Caco-2 (cell line): ENCODE measurements at places on chromosomes 12 and 14. TPM values are rescaled to one million over a fixed set of nuclear protein-coding genes. Genes with fewer than 3 reads are reported as not detected.

IQSEC3 gene
- total RNA-seq = 0.19 and 0.59 TPM in 2 replicates

- peak overlapping the region; percentile 12 for H3K27ac ChIP-seq
- DNase-seq = no peak
- H3K36me3 ChIP-seq = no peaks in the 10 kb centered on the region
These were observed 10.4 kb upstream of the NRIP2 start for GRCh38 chr12:2845280-2845679.

DNA sequence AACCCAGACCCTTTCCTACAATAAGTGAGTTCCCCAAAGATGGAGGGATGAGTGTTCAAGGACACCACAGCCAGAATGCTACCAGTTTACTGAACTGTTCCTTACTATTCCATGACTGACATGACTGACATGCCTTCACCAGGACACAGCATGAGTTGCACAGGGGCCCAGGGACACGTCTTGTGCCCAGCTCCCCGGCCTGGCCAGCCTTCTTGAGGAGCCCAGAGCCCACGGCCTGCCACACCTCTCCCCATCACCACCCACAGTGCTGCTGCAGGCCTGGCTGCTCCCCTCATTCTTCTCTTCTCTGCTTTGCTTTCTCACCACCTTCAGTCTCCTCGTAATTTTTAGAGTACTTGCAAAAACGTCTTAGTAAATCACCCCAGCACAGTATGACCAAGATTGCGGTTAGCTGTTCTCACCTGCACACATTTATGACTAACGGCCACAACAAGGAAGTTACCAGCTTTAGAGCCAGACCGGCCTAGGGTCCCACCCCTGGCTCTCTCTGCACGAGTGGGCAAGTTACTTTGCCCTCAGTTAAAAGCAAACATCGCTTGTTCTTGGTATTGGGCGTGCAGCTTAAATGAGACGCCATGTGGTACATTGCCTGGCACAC is 18.5 kb downstream of the PPP2R5E start:
- no peaks in the 10 kb centered on the region; the same call in 1 of the 2 replicates for H3K36me3 ChIP-seq
- DNase-seq = no peak
- H3K4me3 ChIP-seq = no peak overlapping the region
- H3K27me3 ChIP-seq = no peaks in the 10 kb centered on the region
- H3K4me1 ChIP-seq = no peaks in the 10 kb centered on the region
- peak overlapping the region; percentile 49 for H3K27ac ChIP-seq

DNA sequence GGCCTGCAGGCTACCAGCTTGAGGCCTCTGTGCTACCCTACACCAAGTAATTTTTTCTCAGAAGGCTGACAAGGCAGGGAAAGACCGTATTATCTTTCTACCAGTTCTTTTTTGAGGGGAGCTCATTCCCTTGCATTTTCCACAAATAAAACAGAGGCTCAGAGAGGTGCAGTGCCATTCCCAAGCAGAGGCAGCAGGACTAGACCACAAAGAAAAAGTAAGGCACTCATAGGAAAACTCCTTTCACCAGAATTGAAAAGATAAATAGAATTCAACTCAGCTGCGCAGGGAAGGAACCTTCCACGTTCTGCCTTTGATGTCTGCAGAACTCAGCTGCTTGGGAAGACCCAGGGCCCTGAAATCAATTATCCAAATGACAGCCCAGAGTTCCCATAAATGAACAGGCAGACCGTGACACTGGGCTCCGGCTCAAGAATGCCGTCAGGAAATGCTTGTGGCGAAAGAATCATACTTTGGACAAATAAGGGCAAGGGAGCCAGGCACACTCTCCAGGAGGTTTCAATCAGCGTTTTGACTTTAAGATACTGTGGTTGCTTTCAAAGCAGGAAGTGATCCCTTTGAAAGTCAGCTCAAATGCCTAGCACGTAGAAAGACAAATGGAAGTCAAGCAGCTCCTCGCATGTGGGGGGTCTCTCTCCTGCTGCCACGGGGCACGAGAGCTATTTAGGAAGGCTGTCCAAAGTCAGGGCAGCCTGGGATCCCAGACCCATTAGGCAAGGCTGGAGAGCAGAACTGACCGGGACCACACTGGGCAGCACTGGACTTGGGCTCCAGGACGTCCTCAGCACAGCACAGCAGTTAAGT is 14.0 kb downstream of the KCTD10 start:
- no peak overlapping the region for H3K4me3 ChIP-seq
- peaks cover 2% of the 10 kb centered on the region for H3K36me3 ChIP-seq
- no peaks in the 10 kb centered on the region for H3K27me3 ChIP-seq
- no peak for DNase-seq
- peaks cover 43% of the 10 kb centered on the region for H3K4me1 ChIP-seq
- peak overlapping the region; percentile 95 for H3K27ac ChIP-seq

- no peaks in the 10 kb centered on the region for H3K27me3 ChIP-seq
- no peaks in the 10 kb centered on the region for H3K36me3 ChIP-seq
- H3K4me3 ChIP-seq = no peak overlapping the region
- DNase-seq = no peak
- no peaks in the 10 kb centered on the region for H3K4me1 ChIP-seq
These were observed 21.2 kb downstream of the TRIM9 start for GRCh38 chr14:51073731-51074130.

INHBC gene
- not detected in 2 replicates for total RNA-seq

GRCh38 chr14:100488057-100488456 is 99.2 kb downstream of the BEGAIN start:
- no peak overlapping the region for H3K27ac ChIP-seq
- H3K4me3 ChIP-seq = no peak overlapping the region
- H3K27me3 ChIP-seq = no peaks in the 10 kb centered on the region
- H3K36me3 ChIP-seq = no peaks in the 10 kb centered on the region
- H3K4me1 ChIP-seq = no peaks in the 10 kb centered on the region
- DNase-seq = no peak

PRB2 gene
- total RNA-seq = not detected in 2 replicates

MYF6 gene
- total RNA-seq = not detected in 2 replicates

C12orf50 gene
- not detected in 2 replicates for total RNA-seq

DNA sequence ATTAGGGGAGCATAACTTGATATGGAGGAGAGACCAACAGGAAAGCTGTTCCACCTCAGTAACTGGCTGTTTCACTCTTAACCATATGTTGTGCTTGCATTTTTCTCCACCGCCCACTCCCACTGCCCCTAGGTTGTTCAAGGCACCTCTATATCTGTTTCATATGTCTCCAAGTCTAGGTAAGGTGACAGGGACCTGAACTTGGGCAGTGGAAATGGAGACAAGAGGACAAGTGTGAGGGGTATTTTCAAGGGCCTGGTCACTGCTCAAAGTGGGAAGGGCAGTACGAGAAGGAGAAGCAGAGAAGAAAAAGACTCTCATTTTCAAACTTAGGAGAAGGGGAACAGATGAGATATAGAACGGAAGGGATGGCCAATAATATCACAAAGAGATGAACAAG is 3.1 kb downstream of the SLC38A1 start:
- H3K4me3 ChIP-seq = no peak overlapping the region
- DNase-seq = no peak
- peaks cover 63% of the 10 kb centered on the region for H3K4me1 ChIP-seq
- no peaks in the 10 kb centered on the region for H3K36me3 ChIP-seq
- H3K27me3 ChIP-seq = no peaks in the 10 kb centered on the region

DNA sequence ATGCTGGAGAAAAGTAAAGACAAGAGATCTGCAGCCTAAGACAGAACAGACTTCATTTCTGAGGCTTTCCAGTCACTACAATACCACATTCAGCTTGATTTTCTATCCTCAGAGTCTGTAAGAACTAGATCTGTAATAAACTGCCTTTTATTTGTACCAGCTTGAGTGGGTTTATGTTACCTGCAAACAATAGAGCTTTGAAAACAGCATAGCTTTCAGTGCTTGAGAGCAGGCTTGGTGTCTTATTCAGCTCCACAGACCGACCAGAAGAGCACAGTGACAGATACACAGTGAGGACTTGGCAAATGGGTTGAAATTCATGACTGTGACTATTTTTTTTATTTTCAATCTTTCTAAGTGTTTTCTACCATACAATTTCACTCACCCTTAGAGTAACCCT is 207.8 kb upstream of the OTX2 start:
- no peak for DNase-seq
- no peaks in the 10 kb centered on the region for H3K27me3 ChIP-seq
- no peak overlapping the region for H3K27ac ChIP-seq
- no peak overlapping the region for H3K4me3 ChIP-seq

DNA sequence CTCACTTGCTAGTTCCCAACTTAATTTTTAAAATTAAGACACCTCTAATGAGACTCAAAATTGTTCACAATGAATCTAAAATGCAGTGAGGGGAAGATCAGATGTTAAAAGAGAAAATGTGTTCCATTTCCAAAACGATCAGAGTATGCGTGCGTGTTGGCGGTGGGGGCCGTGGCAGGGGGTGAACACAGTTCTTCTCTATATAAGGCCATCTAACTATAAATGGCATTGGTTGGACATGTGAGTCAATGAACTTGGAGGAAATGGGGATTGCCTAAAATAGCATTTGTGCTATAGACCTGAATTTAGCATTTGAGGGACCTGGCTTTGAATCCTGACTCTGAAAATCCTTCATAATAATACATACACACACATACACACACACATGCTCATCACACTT is 149.4 kb downstream of the FOXN3 start:
- no peak overlapping the region for H3K27ac ChIP-seq
- DNase-seq = no peak
- H3K4me3 ChIP-seq = no peak overlapping the region
- H3K4me1 ChIP-seq = no peaks in the 10 kb centered on the region
- no peaks in the 10 kb centered on the region for H3K36me3 ChIP-seq
- H3K27me3 ChIP-seq = no peaks in the 10 kb centered on the region

DNA sequence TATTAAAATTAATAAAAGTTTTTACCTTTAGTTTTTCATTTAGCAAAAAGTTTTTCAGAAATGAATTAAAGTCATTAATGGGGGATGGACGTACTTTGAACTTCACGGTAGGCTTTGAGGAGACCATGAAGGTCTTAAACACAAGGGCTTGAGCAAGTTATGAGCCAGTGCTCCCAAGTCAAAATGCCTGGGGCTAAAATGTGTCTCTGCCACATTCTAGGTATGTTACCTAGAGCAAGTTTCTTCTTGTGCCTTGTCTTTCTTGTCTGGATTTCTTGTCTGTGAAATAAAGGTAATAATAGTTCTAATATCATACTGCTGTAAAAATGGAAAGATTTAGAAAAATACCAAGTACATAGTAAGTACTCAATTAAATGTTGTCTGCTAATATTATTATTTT is 132.7 kb upstream of the USP15 start:
- H3K4me3 ChIP-seq = no peak overlapping the region
- DNase-seq = no peak
- no peaks in the 10 kb centered on the region for H3K36me3 ChIP-seq
- H3K27me3 ChIP-seq = no peaks in the 10 kb centered on the region
- H3K4me1 ChIP-seq = no peaks in the 10 kb centered on the region
- no peak overlapping the region for H3K27ac ChIP-seq

STAT2 gene
- 76.7 and 79.5 TPM in 2 replicates for total RNA-seq

DNA sequence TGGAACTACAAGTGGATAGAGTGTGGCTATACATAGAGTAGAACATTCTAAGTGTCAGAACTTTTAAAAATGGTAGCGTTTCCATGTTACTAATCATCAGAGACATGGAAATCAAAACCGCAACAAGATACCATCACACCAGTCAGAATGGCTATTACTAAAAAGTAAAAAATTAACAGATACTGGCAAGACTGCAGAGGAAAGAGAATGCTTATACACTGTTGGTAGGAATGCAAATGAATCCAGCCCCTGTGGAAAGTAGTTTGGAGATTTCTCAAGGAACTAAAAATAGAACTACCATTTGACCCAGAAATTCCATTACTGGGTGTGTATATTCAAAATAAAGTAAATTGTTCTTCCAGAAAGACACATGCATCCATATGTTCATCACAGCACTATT is 518.6 kb downstream of the NELL2 start:
- H3K36me3 ChIP-seq = no peaks in the 10 kb centered on the region
- no peaks in the 10 kb centered on the region for H3K27me3 ChIP-seq
- H3K27ac ChIP-seq = no peak overlapping the region
- H3K4me1 ChIP-seq = no peaks in the 10 kb centered on the region
- H3K4me3 ChIP-seq = no peak overlapping the region
